ENCODE measurements at places on chromosomes 16 and 17.

DNA sequence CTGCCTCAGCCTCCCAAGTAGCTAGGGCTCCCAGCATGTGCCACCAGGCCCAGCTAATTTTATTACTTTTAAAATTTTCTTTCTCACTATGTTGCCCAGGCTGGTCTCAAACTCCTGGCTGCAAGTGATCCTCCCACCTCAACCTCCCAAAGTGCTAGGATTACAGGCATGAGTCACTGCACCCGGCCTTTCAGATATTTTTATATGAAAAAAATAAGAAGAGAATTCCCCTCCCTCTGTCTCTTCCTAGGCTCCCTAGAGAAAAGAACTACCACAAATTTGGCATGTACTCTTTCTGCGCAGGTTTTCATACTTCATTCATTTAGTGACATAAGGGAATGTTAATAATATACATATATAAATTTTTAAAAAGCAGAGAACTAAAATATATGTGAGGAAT lies 21.7 kb upstream of the SMURF2 start:
- no peak for DNase-seq

DNA sequence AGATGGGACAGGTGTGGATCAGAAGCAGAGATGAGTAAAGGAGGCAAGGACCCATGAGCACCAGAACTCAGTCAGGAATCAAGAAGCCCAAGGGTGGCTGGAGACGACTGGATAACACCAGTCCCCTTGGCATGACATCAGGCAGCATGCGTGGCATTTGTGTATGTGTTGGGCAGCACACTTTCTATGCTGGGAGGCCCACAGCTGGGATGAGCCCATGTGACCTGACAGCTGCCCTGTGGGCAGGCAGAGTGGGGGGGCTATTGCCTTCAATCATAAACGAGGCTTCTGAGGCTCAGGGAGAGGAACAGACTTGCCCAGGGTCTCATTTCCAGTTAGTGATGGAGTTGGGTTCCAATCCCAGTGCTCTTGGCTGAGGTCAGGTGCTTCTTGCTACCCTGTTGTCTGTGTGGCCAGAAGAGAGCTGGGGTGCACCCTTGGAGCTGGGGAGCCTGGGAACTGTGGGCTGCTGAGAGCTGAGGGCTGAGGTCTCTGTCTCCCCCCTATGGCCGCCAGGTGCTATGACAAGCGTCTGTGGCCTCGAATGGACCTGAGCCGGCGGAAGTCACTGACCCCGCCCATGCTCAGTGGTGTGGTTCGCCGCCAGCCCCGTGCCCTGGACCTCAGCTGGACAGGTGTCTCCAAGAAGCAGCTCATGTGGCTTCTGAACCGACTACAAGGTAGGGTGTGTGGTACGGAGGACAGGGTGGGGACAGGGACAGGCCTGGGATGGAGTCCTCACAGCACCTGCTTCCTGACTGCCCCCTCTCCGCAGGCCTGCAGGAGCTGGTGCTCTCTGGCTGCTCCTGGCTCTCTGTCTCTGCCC lies 7.1 kb upstream of the ORAI3 start:
- DNase-seq: no peak

DNA sequence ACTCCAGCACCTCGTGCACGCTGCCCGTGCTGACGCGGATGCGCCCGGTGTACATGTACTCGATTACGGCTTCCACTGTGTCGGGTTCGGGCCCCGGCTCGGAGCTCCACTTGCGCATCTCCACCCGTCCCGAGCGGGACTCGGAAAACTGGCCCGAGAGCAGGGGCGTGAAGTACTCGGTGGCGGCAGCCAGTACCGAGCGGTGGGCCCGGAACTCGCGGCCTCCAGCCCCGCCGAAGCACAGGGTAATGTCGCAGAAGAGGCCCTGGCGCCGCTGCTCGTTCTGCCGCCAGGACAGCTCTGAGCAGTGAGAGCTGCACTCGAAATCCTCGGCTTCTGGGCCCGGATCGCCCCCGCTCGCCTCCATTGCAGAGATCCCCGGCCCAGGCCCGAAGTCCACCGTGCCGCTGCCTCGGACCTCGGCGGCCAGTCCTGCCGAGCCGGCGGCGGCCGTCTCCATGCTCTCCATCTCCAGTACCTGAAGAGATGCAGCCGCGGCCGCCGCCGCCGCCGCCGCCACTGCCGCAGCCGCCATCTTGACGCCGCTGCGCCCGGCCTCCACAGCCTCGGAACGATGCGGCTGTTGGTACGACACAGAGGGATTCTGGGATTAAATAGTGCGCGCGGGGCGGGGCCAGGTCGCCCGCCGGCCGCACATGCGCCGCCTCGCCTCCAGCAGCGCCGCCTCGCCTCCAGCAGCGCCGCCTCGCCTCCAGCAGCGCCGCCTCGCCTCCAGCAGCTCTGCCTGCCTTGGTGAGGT lies at the start of gene KLHL11:
Gene KLHL11, minus strand, starts transcription at position 588 of the 760 bp plus-strand sequence. Its CDS starts 53 bp downstream, at position 535.
- peak; percentile 96 for DNase-seq

- no peak for DNase-seq
Observed at GRCh38 chr17:76405967-76406647, 21.7 kb downstream of the SPHK1 start.

GRCh38 chr16:74759564-74759963 lies 15.1 kb downstream of the FA2H start:
- DNase-seq: no peak

DNA sequence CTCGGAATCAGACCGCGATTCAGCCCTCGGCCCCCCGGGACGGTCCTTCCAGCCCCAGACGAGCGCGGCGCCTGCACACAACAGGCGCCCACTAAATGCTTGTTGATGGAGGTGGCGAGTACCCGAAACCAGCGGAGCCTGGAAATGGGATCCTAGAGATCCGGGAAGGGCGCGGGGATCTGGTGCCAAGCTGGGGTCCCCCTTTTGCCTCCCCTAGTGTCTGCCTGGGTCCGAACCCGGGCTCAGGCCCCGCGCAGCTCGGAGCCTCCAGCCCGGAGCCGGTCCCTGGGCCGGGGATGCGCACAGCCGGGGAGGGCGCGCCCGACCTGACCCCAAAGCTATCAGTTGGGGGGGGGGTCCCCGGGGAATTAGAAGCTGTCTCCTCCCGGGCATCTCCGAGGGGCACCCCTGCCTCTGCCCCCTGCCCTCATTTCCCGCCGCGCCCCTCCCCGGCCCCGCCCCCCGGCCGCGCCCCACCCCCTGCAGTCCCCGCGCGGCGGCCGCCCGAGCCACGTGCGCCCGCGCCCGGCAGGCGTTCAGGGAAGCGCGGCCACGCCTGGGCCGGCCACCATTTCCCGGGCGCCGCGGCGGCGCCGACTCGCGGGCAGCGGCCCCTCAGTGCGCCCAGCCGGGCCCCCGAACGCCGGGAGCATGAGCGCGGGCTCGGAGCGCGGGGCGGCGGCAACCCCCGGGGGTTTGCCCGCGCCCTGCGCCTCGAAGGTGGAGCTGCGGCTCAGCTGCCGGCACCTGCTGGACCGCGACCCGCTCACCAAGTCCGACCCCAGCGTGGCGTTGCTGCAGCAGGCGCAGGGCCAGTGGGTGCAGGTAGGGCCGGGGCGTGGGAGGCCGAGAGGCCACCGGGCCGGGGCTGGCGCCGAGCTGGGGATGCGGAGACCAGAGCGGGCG lies at the start of gene CPNE7:
Gene CPNE7, plus strand, starts transcription at position 512 of the 906 bp plus-strand sequence. Its CDS starts 140 bp downstream, at position 652.
- no peak for DNase-seq

- DNase-seq: no peak
Observed at GRCh38 chr17:77011173-77012011, 129.4 kb upstream of the SEC14L1 start.

GRCh38 chr17:40556884-40557414 lies 8.3 kb downstream of the CCR7 start:
- no peak for DNase-seq

GRCh38 chr17:56260376-56261002 lies 107.2 kb downstream of the ANKFN1 start:
- DNase-seq: no peak

- DNase-seq: no peak
Observed at GRCh38 chr16:26505496-26505895, 561.2 kb upstream of the C16orf82 start.

- no peak for DNase-seq
Observed at GRCh38 chr16:49578435-49579024, 204.9 kb downstream of the C16orf78 start.

DNA sequence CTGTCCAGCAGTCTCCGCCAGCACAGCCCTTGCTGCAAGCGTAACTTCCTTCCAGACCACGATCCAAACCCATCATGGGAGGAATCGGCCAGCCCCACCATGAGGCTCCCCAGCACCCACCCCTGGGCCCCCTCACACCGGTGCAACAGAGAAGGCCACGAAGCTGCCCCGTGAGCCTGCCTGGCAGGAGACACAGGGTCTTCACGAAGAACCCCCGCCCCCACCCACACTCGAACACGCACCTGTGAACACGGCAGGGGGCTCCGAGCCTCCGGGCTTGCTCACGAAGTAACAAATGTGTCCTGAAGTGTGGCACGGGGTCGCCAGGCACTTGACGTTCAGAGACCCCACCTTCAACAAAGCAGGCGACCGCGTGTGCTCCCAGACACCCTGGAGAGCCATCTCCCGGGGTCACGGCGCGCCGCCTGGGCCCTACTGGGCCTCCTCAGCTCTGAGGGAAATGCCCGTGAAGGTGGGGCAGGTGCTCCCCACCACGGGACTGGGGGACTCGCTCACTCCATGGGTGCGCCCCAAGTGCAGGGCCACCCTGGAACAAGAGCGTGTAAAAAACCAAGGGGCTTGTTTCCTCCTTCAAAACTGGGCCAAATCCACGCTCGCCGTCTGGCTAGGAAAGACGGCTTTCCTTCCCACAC lies 7.6 kb downstream of the HAGH start:
- DNase-seq: no peak

DNA sequence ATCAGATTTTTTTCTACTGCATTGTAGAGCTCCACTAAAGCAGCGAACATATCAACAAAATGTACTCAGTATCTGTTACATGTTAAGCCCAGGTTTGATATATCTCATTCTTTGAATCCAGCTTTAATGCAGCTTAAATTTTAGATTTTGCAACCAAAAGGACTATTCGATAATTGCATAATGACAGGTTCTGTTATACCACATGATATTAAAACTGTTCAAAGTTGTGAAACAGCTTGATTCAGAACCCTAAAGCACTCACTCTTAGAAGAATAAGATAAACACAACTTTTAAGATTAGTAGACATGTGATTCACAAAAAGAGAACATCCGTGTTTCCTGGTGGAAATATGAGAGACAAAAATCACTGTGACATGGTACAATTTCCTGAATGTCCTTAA lies 427.9 kb downstream of the CDH11 start:
- DNase-seq: no peak

DNA sequence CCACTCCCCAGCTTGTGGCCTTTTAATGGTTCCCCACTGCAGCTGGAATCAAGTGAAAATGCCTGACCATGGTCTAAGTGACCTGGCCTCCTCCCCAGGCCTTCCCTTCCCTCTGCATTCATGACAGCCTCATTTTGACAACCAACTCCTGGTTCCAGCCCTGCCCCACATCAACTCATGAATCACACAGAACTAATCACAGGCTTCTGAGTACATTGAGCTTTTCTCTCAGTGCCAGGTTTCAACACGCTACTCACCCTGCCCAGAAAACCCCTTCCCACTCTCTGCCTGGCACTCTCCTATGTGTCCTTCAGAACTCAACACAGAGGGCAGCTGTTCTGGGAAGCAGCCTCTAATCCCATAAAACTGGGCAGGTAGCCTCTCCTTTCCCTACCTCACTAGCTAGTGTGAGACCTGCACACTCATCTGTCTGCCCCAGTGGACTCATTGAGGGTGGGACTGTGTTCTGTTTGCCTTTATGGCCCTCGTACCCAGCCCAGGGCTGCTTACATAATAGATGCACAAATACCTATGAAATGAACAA lies 313.6 kb downstream of the GRIN2A start:
- DNase-seq: no peak

DNA sequence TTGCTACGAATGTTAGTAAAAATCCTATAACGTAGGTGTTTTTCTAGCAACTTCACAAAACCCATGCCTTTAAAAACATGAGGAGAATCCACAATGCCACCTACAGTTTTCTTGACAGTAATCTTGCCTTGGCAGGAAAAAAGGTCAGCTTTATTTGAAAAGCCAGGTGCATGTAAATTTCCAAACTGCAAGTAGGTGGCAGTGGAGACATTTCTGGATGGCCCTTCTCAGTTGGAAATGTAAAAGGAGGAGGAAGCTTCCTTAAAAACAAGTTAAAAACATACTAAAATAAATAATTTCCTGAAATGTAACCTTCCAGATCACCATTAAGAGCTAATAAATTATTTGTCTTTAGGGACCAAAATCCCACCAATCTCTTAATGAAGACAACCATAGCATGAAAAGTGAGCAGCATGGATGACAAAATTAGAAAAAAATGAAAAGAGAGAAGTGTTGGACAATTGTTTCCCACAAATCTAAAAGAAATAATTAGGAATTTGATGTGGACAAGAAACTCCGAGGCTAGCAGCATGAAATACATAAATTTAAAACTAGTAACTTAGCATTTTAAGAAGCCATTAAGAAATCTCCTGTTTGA lies 152.2 kb downstream of the SNX11 start:
- no peak for DNase-seq

- no peak for DNase-seq
Observed at GRCh38 chr16:78727536-78727935, 628.1 kb downstream of the WWOX start.

DNA sequence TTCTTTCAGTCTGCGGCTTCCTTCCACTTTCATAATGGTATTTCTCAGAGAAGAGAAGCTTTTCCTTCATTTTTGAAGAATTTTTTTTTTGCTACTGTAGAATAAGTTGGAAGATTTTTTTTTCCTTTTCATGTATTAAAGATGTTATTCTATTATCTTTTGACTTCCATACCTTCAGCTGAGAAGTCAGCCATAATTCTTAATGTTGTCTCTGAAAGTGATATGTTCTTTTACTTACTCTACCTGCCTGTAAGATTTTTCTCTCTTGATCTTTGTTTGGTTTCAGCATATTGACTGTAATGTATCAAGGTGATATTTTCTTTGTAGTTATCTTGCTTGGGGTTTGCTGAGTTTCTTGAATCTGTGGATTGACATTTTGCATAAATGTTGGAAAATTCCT lies 143.5 kb upstream of the TOX3 start:
- no peak for DNase-seq

- DNase-seq: no peak
Observed at GRCh38 chr17:82678265-82678891, 20.1 kb downstream of the RAB40B start.

GRCh38 chr16:28098959-28099945 lies 35.7 kb upstream of the GSG1L start:
- no peak for DNase-seq

GRCh38 chr17:69367298-69367697 lies 40.4 kb upstream of the ABCA5 start:
- DNase-seq: no peak

DNA sequence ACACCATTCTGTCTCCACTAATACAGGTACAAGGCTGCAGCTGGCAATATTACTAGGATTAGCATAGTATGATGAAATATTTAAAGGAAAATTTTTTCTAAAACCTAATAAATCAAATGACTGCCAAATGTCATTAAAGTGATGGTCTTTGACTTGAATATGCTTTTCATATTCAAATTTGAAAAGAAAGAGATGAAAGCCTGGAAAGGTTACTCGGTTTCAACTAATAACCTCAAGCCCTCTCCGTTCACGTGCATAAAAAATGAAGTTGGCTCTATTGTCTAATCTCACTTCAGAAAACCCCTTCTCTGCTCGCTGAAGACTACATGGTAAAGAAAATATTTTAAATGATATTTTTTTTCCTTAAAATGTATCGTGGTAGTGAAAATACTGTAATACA lies 83.2 kb downstream of the RPGRIP1L start:
- DNase-seq: no peak

GRCh38 chr17:66549731-66550207 lies 247.4 kb downstream of the PRKCA start:
- DNase-seq: no peak
